Dermis microvascular lymphatic vessel endothelial cell (primary cell): ENCODE measurements at places on chromosomes 6 and 20. TPM values are rescaled to one million over a fixed set of nuclear protein-coding genes. Genes with fewer than 3 reads are reported as not detected.

SLC17A3 gene
- total RNA-seq = not detected in 2 replicates

NINL gene
- 9.1 and 24.3 TPM in 2 replicates for total RNA-seq

TFAP2D gene
- not detected in 2 replicates for total RNA-seq

PRELID3B gene
- 66.8 and 93.3 TPM in 2 replicates for total RNA-seq

HLA-DQB2 gene
- not detected in 2 replicates for total RNA-seq

FAM209B gene
- 0.13 TPM in 1 of 2 replicates, not detected in the other for total RNA-seq

IP6K3 gene
- total RNA-seq = not detected in 2 replicates

PDE7B gene
- total RNA-seq = 6.5 and 13.0 TPM in 2 replicates

KCNK15 gene
- total RNA-seq = not detected in 2 replicates

CUL9 gene
- 13.1 and 21.4 TPM in 2 replicates for total RNA-seq

SYNGAP1 gene
- 1.4 and 2.8 TPM in 2 replicates for total RNA-seq

GABRR2 gene
- 0.13 and 0.38 TPM in 2 replicates for total RNA-seq

HDGFL1 gene
- total RNA-seq = not detected in 2 replicates

BACH2 gene
- total RNA-seq = 1.5 and 4.3 TPM in 2 replicates

AVP gene
- not detected in 2 replicates for total RNA-seq

LHFPL5 gene
- not detected in 2 replicates for total RNA-seq

PRKN gene
- 0.39 and 1.3 TPM in 2 replicates for total RNA-seq

FAM50B gene
- total RNA-seq = 4.4 and 6.1 TPM in 2 replicates

TRAPPC3L gene
- under 0.01 and 0.25 TPM in 2 replicates for total RNA-seq

ECT2L gene
- under 0.01 TPM in 1 of 2 replicates, not detected in the other for total RNA-seq

PRL gene
- not detected in 2 replicates for total RNA-seq

ADGB gene
- total RNA-seq = not detected in 2 replicates

RNF182 gene
- 0.38 and 1.2 TPM in 2 replicates for total RNA-seq

CDC25B gene
- 27.5 and 31.4 TPM in 2 replicates for total RNA-seq

FILIP1 gene
- total RNA-seq = 1.7 and 3.8 TPM in 2 replicates

MRPL2 gene
- total RNA-seq = 11.8 and 13.1 TPM in 2 replicates

GINS1 gene
- 5.9 and 15.9 TPM in 2 replicates for total RNA-seq

NOX3 gene
- total RNA-seq = not detected in 2 replicates

NMBR gene
- total RNA-seq = not detected in 2 replicates

ARG1 gene
- total RNA-seq = under 0.01 TPM in 1 of 2 replicates, not detected in the other

CST7 gene
- not detected in 2 replicates for total RNA-seq

WFDC11 gene
- not detected in 2 replicates for total RNA-seq

LRP11 gene
- 5.9 and 7.1 TPM in 2 replicates for total RNA-seq

DLL1 gene
- total RNA-seq = 2.6 and 6.4 TPM in 2 replicates

NHLRC1 gene
- total RNA-seq = 0.51 and 0.89 TPM in 2 replicates

SMLR1 gene
- total RNA-seq = not detected in 2 replicates

SRMS gene
- not detected in 2 replicates for total RNA-seq

CD24 gene
- 0.13 and 0.38 TPM in 2 replicates for total RNA-seq

TNFRSF6B gene
- 3.9 and 15.4 TPM in 2 replicates for total RNA-seq

LRRC1 gene
- total RNA-seq = 40.2 and 59.9 TPM in 2 replicates
